ENCODE measurements at places on chromosomes 6 and 20.

GRCh38 chr6:41344876-41345275 is 9.5 kb downstream of the NCR2 start:
- DNase-seq, result no peak

DNA sequence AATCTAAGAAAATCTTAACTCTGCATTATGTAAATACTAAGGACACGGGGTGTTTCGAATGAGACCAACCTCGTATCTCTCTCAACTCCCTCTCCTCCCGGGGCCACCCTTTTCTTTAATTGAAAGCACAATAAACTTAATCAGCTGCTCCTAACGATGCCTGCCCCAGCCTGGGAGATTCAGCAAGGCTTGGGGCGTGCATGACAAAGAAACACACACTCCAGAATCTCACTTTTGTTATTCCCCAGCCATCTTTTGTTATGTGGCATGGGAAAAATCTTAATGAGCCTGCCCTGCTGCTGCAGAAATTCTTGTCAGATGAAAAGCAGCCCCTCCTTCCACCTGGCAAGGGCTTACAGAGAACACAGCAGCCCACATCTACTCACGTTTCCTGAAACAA is 117.4 kb downstream of the TTLL2 start:
- DNase-seq, result no peak

- no peak for DNase-seq
Measured at GRCh38 chr20:57126481-57127092, 139.9 kb downstream of the BMP7 start.

GRCh38 chr6:25369433-25370177 is 90.4 kb downstream of the CARMIL1 start:
- DNase-seq, result peak; percentile 92

GRCh38 chr6:166277018-166277417 is 31.2 kb downstream of the PRR18 start:
- DNase-seq, result no peak

GRCh38 chr20:34129518-34130162 is 17.6 kb upstream of the EIF2S2 start:
- peak; percentile 69 for DNase-seq

- DNase-seq, result no peak
Measured at GRCh38 chr20:37407573-37408002, 61.6 kb downstream of the SRC start.

GRCh38 chr6:98808541-98809210 is 25.7 kb upstream of the POU3F2 start:
- DNase-seq, result no peak

DNA sequence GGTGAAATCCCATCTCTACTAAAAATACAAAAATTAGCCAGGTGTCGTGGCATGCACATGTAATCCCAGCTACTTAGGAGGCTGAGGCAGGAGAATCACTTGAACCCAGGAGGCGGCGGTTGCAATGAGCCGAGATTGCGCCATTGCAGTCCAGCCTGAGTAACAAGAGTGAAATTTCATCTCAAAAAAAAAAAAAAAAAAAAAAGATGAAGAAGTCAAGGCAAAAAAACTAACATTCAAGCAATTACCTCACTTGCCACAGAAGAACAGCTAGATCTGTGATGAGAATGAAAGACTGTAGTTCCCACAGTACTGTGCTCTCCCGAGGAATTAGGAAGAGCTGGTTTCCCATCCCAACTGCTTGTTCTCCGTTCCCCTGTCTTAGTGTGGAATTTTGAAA is 144.7 kb upstream of the ECI2 start:
- DNase-seq, result no peak
